ENCODE measurements at places on chromosomes 5 and 9.

DNA sequence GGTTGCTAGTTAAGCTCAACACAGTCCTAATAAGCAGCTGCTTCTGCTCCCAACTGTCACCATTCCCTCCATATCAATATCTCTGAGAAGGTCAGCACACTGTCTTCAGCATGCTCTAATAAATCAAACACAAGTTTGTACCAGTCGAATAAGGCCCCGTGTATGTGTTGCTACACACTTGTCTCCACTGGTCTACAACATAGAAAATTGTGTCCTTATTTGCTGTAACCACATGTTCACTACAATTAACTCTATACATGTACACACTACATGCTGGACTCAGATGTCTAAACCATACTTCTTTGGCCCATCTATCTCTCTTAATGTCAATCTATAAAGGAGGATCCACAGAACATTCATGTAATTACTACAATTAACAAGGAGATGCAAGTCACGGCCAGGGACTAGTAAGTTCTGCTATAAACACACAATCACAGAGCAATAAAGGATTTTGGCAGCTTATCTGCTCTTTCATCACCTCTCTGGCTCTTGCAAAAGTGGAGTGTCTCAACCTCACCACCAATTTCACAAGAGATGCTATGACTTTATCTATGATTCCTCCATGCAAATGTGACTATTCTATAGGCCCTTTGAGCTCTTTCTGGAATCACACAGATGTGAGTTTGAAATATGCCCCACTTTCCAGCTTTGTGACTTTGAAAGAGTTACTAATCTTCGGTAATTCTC lies 143.9 kb downstream of the SEMA5A start:
- peak; percentile 11 for DNase-seq

DNA sequence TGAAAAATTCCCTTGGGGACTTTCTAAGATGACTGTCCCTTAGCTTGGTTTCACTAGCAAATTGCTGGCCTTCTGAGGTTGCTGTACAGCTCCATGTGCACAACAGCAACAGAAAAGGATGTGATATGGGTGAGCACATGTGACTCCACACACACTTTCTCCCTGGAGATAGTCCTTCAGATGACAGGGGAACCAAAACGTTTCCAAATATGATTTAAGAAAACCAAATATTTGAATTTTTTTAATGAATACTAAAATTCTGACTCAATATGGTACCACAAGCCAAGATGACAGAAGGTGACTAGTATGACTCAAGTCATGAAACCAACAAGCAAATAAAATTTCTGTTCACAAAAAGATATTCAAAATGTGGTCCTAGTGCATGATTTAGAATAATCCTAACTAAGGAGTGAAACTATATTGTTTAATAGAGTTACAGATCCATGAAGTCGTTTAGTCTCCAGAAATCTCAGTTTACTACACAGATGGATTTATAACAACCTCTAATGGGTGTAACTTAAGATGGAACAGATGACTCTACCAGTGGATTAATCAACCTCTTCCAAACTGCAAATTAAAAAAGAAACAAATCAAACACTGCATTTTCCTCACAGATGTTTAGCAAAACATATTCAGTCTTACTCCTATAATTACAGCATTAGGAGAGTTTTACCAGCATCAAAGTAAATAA lies 144.8 kb upstream of the PIK3R1 start:
- DNase-seq, result no peak

DNA sequence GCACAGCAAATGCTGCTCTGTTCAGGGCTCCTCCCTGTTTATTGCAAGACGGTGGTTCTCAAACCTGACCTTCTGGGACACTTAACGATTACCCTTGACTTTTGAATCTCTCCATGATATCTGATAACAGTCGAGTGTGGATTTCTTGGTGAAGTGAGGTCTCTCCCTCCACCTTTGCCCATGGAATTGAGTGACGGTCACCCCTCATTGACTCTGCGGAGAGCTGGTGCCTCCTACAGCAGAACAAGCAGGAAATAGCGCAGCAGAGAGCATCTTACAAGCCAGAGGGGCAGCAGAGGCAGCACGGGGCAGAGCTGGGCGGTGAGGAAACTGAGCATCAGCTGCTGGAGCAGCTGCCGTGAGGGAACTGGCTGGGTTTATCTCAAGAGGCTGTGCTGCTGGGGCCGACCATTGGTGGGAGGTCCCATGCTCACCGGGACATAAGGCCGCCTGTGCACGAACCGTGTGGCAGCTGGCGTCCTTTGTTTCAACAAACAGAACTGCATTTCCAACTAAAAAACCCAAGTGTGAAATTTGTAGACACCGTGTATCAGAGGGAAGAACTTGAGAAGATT lies 189.8 kb downstream of the MTRR start:
- no peak for DNase-seq

DNA sequence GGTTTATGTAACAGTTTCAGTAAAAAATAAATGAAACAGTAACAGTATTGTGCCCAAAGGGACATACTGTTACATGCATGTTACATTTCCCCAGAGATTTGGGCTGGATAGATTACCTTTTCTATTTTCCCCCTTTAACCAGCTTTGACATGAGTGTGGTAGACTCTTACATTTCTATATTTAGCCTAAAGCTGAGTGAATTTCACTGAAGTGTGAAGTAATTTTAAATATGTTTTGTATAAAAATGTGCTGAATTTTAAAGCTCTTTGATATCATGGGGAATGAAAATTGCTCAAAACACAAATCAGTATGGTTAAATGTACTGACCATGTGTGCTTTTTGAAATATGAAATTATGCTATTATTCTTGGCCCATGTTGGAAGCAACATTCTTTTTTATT lies 122.3 kb upstream of the CDH10 start:
- no peak for DNase-seq

GRCh38 chr5:43648499-43649124 lies 45.6 kb downstream of the NNT start:
- DNase-seq, result no peak

- DNase-seq, result no peak
Measured at GRCh38 chr9:39108145-39108544, 179.8 kb downstream of the CNTNAP3 start.

GRCh38 chr5:179232091-179232735 lies 113.0 kb downstream of the ADAMTS2 start:
- no peak for DNase-seq

DNA sequence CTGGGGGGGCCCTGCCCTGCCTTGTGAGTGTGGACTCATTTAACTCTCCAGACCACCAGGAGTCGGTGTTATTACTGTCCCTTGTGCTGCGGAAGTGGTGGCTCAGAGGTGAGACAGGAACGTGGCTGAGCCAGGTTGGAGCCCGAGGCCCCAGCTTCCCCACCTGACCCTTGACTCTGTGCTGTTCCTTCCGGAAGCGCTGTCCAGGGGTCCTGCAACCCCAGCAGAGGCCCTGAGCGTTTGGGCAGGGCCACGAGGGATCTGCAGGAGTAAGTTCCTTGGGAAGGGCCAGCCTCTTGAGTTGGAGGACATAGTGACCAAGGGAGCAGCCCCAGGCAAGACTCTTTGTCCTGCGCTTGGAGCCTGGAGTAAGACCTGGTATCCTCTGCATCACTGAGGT lies 99.6 kb downstream of the RXRA start:
- DNase-seq, result no peak

- DNase-seq, result no peak
Measured at GRCh38 chr9:95722141-95722540, 153.3 kb upstream of the ERCC6L2 start.

- no peak for DNase-seq
Measured at GRCh38 chr9:38090170-38090569, 21.1 kb upstream of the SHB start.

DNA sequence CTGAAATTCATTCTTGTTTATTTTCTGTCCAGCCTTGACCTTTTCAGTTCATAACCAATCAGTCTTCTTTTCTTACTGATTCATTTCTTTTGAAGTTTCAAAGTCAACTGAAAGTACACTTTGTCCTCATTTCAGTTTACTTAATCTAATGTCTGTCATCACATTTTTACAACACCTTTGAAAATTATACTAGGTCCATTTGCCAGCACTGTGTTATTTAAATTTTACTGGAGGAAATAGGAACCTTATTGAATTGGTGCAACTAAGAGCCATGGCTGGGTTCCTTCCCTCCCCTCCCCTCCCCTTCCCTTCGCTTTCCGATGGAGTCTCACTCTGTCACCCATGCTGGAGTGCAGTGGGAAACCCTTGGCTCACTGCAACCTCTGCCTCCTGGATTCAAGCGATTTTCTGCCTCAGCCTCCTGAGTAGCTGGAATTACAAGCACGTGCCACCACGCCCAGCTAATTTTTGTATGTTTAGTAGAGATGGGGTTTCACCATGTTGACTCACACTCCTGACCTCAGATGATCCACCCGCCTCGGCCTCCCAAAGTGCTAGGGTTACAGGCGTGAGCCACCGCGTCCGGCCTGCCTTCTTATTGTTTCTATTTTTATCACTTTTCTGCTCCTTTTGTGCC lies 6.3 kb downstream of the RMI1 start:
- peak; percentile 82 for DNase-seq

DNA sequence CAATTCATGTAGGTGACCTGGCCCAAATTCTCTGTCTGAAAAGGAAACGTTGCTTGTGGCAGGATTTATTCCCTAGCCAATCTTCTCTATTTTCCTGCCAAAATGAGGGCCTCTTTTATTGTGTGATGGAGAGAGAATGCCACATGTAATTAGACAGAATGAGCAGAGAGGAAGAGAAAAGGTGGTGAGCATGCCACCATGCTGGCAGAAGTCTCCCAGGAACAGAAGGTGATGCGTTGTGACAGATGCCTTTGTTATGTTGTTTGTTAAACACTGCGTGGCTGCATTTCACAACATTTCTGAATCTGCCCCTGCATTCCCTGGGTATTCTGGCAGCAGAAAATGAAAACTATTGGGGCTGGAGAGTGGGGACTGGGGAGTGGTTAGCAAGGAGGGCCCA lies 577.6 kb downstream of the TLR4 start:
- no peak for DNase-seq

GRCh38 chr9:134263596-134263995 lies 62.7 kb upstream of the RXRA start:
- DNase-seq, result no peak

- DNase-seq, result no peak
Measured at GRCh38 chr5:65771266-65771665, 49.3 kb downstream of the NLN start.

DNA sequence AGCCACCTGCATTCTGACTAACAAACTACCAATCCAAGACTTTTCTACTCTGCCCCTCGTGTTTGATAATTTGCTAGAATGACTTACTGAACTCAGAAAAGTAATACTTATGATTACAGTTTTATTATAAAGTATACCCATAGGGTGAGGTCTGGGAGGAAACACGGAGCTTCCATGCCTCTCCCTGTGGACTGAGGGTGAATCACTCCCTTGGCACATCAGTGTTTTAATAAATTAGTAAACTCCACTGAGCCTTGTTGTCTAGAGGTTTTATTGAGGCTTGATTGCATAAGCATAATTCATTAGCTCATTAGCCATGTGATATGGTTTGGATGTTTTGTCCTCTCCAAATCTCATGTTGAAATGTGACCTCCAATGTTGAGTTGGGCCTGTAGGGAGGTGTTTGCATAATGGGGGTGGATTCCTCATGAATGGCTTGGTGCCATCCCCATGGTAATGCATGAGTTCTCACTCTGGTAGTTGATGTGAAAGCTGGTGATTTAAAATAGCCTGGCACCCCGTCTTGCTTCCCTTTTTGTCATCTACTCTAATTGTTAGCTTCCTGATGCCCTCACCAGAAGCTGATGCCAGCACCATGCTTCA lies 233.6 kb upstream of the TRPC7 start:
- no peak for DNase-seq

GRCh38 chr9:35267710-35268109 lies 105.9 kb downstream of the UNC13B start:
- DNase-seq, result no peak

GRCh38 chr9:136310273-136311030 lies 6.6 kb upstream of the CCDC187 start:
- DNase-seq, result no peak

- DNase-seq, result no peak
Measured at GRCh38 chr9:84807870-84808390, 138.4 kb downstream of the NTRK2 start.

DNA sequence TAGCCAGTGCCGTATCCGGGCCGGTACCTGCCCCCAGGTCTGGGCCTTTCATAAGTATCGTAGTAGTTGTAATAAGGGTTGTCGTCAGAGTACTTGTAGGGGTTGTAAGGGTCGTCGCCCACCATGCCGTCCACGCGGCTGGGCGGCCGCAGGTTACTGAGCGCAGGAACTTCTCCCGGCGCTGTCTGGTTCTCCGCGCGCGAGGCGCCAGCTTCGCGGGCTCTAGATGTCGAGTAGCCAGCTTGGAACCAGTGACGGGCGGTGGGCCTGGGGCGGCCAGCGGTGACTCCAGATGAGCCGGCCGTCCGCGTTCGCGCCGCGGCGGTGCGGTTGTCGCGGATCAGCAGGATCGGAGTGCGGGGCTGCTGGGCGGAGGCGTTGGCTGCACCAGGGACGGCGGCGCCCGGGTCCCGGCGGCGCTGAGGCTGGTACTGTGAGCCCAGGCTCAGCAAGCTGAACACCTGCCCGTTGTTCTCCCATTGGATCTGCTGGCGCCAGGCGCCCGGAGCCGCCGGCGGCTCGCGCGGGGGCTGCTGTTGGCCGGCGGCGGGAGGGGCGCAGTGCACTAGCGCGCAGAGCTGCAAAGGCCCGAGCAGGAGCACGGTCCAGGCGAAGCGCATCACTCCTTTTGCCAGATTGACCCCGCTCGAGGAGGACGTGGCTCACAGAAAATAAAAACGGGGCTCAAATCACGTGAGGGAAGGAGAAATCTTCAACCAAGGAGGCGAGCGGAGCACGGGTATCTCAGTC lies 518 bp downstream of the LOX start:
- DNase-seq, result peak; percentile 8

DNA sequence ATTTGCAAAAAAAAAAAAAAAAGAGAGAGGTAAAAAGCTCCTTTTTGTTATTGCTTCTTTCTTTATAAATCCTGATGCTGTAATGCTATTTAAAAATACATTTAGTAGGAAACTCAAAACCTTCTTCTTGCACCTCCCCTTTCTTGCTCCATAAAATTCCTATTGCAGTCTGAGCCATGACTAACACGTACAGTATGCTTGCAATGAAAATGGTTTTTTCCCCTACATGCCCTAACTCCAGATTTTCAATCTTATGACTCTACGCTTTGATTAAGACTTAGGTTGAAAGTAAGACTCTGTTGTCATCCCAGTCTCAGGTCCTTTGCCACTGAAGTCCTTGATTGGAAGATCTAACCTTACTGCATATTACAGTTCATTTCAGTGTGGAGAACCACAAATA lies 23.9 kb downstream of the FGF10 start:
- peak; percentile 40 for DNase-seq

DNA sequence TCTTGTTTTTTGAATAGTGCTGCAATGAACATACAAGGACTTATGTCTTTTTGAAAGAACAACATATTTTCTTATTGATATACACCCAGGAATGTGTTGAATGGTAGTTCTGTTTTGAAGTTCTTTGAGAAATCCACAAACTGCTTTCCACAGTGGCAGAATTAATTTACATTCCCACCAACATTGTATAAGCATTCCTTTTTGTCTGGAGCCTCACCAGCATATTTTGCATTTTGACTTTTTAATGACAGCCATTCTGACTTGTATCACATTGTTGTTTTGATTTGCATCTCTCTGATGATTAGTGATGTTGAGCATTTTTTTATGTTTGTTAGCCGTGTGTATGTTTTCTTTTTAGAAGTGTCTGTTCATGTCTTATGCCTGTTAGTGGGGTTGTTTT lies 524.9 kb downstream of the SEMA5A start:
- DNase-seq, result no peak

Data from trophoblast cell (in vitro differentiated cells and primary cell).